Fibroblast of mammary gland (primary cell): ENCODE measurements at places on chromosomes 1 and 21.

DNA sequence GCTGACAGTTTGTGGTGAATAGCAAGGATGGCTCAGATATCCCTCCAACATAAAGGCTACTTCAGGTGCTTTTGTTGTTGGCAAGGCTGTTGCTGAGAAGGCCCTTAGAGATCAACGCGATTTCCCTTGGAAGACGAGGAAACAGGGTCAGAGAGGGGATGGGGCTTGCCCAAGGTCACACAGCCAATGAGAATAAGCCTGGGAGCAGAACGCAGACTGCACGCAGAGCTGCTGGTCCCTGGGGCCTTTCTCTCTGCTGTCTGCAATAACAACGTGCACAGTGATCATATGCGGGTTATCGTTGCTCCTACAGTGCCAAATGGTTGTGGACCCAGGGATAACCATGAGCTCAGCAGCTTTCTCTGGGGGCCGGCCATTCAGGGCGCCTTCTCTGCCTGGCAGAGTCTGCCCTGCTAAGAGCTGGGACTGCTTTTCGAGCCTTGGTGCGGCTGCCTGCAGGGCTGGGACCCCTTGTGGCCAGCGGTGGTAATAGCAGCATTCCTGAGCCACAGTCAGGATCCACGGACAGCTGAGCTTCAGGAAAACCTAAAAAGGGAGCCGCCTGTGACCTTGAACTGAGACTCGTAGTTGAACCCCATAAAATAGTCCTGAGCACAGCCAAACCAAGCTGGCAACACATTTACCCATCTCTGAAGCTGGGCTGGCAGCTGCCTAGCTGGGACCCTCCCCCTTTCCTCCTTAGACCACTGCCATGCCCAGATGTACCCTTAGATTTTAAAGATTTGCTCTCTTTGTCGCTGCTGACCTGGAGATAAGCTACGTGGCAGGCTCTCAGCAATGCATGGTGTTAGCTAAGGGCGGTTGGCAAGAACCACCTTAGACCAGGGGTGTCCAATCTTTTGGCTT is 39.8 kb downstream of the HTR6 start:
- peak; percentile 71 for DNase-seq

DNA sequence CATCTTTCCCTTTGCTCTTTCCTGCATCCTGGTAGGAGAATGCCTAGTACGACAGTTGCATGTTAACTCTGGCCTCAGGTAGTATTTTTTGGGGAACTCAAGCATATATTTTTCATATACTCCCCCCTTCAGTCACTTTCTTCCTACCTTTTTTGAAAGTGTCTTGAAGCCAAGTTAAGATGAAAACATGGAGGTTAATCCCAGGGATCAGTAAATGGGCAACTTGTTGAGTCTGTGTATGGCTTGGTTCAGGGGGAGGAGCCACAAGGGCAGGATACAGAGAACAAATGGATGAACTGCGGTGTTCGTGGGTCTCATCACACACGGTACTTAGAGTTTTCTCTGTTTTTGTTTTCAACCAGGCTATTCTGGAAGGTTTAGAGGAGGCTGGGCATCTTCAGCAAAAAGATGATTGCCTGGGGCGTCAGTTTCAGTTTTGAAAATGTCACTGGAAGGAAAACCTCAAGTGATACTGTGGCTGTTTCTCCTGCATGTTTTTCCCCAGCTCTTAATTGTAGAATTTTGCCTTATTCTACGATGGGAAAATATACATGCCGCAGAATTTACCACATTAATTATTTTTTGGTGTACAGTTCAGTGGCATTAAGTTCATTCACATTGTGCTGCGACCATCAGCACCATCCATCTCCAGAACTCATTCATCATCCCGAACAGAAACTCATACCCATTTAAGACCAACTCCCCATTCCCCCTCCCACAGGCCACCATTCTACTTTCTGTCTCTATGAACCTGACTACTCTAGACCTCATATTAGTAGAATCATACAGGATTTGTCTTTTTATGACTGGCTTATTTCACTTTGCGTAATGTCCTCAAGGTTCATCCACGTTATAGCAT is 71.5 kb downstream of the MAP10 start:
- DNase-seq, result no peak

- no peak for DNase-seq
These were observed 11.2 kb upstream of the RCOR3 start for GRCh38 chr1:211247921-211248320.

- DNase-seq, result peak; percentile 16
These were observed 31.4 kb downstream of the CLSTN1 start for GRCh38 chr1:9792156-9793042.

DNA sequence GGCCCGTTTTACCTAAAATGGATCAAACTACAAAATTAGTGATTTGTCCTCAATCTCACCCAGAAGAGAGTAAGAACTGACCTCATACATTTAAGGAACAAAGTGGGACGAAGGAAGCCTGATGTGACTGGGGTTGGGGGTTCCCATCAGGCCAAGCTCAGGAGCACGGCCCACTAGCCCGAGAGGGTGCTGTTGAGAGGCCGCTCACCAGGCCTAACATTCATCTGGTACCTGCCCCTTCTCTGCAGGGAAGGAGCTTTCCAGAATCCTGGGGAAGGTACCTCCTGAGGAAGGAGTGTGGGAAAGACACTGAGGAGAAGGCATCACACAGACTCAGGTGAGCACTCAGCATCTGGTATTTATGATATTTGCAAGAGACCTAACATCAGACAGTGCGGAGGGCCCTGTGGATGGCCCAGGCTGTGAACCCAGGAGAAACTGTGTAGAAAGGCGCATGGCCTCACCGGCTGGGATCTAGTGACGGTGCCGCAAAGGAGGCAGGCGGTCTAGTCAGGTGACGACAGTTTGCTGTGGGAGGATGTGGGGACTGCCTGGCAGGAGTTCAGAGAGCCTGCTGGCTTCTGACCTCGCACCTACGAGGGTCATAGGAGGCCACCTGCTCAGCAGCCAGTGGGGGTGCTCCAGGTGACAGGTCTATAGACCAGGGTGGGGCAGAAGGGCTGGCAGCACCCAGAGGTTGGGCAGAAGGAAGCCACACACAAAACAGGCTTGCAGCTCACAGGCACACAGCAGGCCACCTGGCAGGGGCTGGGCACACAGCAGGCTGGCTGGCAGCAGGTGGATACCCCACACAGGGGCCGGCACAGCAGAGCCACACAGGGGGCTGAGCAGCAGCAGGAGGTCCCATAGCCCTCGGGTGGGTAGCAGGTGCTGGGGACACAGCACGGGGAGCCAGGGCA is 543 bp downstream of the KRTAP12-4 start:
- DNase-seq, result no peak

DNA sequence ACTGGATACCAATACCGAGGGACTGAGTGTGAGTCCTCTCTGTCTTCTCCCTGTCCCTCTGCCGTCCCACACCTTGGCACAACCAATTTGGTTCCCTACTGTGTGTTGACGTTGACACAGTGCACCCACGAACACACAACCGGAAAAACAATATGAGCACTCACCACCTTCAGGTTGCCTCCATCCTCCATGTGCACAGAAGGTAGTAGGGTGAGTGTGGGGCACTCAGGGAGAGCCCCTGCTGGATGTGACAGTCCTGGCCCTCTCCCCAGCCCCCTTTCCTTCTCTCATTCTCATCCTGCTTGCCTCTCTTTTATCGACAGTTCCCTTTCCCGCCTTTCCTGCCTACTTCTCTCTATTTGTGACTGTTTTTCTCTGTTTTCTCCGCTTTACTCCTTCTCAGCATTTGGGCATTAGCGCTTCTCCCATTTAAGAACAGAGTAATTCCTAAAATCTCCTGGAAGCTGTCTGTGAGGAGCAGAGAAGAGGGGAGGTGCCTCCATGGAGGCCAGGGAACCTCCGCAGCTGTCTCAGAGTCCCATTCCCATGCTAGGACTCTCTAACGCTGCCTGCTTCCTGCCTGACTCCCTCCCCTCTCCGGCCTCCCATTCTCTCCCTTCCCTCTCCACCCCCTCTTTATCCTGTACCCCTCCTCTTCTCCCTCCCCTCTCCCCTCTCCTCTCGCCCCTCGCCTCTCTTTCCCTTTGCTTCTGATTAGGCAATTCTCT is 16.4 kb downstream of the CADM3 start:
- DNase-seq, result no peak

GRCh38 chr1:93763704-93764365 is 82.2 kb upstream of the BCAR3 start:
- DNase-seq, result no peak

DNA sequence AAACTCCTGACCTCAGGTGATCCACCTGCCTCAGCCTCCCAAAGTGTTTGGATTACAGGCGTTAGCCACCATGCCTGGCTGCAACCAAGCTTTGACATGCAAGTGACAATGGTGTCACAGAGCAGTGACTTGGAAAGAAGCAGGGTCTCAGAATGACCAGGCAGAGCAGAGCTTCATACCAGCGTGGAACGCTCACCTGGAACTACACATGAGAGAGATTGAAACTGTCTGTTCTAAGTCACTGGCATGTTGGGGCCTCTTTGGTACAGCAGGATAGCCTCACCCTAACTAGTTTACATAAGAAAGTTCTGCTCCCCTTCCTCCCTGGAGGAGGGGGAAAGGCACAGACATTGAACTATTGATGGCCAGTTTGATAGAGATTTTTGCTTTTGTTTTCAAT is 47.5 kb upstream of the ITPKB start:
- no peak for DNase-seq

DNA sequence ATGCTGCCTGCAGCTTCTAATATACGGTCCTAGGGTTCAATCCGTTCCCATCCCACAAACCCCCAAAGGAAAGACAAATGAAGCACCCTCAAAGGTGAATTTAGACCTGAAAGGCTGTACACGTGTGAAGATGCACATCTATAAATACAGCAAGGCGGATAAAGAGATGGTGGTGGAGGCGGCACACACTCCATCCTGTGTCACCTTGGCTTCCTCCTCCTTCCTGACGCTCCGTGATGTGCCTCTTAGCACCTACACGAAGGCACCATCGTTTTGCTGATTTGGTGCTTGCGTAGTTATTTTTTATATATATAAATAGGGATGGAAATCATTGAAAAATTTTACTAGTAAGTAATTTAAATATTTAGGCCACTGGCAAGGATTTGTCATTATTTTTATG is 359.4 kb downstream of the NPHP4 start:
- DNase-seq, result no peak

- peak; percentile 99 for DNase-seq
These were observed 21.3 kb upstream of the A3GALT2 start for GRCh38 chr1:33342041-33342723.

DNA sequence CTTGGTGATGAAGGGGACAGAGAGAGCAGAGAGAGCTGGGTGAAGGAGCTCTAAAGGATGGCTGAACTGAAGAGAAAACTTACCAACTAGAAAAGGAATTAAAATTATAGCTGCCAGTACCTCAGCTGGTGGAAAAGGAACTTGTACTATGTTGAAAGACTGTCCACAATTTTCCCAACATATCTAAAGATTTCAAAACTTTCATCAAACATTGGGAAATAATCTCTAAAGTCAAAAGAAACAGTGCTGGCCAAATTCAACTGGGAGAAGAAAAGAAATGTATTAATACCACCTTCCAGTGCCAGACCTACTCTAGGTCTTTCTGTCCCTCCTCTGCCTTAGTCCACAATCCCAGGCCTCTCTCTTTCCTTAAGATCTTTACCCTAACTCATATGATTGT is 6.1 kb downstream of the SMG5 start:
- peak; percentile 43 for DNase-seq

DNA sequence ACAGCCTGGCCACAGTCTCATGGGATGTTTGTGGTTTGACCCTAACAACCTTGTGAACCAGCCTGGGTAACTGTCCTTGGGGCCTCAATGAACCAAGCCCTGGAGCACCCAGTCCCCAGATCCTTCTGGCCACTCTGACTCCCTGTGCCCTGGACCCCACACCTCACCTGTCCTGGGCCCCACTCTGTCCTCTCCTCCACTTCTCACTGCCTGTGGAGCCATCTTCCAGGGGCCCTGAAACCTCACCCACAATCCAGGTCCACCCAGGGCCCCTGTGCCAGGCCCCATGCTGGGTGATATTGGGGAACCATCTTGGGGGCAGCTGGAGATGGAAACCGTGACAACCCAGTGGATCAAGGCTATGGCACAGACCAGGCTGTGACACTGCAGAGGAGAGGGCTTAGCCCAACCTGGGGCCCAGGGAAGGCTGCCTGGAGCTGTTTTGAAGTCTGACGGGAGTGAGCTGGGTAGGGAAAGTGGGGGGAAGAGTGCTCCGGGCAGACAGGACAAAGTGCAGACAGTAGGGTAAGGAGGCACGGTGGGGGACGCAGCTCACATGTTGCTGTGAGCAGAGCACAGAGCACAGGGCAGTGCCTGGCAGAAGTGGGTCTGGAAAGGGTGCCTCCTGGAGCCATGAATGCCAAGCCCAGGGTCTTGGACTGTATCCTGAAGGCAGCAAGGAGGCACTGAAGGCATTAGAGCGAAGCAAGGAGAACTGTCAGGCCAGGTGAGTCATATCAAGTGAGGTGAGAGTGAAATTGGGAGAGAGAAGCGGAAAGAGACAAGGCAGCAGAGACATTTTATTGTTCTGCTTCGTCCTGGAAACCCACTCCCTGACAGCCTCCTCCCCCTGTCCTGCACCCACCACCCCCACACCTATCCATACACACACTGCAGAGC is 12.1 kb upstream of the LRP8 start:
- DNase-seq, result no peak

GRCh38 chr1:45974541-45975269 is 157.7 kb downstream of the PIK3R3 start:
- DNase-seq, result peak; percentile 2

DNA sequence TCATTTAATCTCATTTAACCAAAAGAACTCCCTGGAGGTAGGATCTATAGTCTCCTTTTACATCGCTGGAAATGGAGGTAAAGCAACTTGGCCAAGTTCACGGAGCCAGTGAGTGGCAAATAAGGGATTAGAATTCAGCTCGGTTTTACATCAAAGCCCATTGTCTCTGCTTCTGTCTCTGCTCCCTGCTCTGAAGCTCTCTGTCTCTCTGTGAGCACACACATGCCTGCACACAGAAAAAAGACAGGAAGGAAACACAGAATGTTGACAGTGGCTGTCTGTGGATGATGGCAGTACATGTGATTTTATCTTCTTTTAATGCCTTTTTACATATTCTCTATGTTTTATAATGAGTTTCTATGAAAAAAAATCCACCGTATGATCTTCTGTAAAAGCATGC is 8.9 kb upstream of the DHRS3 start:
- DNase-seq, result no peak

DNA sequence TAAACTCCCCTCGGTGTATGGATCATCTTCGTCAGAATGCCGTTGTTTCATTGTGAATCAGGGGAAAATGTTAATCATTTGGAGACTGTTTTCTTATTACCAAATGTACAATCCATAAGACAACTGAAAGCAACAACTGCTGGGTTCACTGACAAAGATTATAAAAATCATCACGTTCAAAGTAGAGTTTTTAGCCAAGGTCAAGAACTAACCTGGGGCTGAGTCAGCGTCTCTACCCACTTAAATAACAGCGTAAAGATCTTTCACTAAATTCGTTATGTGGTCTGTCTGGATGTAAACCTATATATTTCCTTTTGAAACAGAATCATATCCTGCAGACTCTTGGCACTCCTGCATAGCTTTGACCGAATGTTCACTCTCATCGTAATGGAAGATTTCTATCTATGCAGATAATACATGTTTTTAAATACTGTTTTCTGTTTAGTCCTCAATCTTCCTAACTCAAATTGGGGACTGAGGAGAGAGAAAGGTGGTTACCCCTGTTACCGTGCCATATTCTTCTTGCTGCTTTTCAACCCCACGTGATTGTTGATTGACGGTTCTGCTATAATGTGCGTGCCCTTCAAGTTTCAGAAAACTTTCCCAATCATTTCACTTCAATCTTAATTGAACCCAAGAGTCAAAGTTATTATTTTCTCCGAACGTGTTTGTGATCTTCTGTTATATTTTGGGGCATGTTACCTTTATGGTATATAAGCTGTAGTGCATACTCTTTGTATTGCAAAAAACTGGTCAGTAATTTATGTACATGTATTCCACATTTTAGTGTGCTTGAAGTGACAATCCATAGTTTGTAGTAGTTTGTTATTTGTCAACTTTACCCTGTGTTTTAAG is 15.6 kb upstream of the NCMAP start:
- DNase-seq, result no peak

GRCh38 chr1:87515781-87516180 is 187.1 kb downstream of the LMO4 start:
- no peak for DNase-seq
